ENCODE measurements at places on chromosomes 1 and 21.

GRCh38 chr1:235917267-235917811 lies 50.6 kb upstream of the LYST start:
- no peak for DNase-seq

- no peak for DNase-seq
These were observed 97.4 kb downstream of the CENPF start for GRCh38 chr1:214700437-214700836.

GRCh38 chr1:171300401-171300800 lies 13.6 kb upstream of the FMO4 start:
- DNase-seq = no peak

GRCh38 chr1:119409731-119410130 lies 5.2 kb upstream of the HSD3B2 start:
- no peak for DNase-seq

DNA sequence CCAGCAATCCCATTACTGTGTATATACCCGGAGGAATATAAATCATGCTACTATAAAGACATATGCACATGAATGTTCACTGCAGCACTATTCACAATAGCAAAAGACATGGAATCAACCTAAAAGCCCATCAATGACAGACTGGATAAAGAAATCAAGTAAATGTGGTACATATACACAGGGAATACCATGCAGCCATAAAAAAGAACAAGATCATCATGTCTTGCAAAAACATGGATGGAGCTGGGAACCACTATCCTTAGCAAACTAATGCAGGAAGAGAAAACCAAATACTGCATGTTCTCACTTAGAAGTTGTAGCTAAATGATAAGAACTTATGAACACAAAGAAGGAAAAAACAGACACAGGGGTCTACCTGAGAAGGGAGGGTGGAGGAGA lies 6.4 kb upstream of the ANGPTL3 start:
- no peak for DNase-seq

GRCh38 chr1:226406401-226406881 lies 1.5 kb downstream of the PARP1 start:
- no peak for DNase-seq

- no peak for DNase-seq
These were observed 429.8 kb upstream of the VAMP3 start for GRCh38 chr1:7341145-7341905.

GRCh38 chr1:41613689-41614574 lies 129.4 kb upstream of the EDN2 start:
- DNase-seq = no peak

DNA sequence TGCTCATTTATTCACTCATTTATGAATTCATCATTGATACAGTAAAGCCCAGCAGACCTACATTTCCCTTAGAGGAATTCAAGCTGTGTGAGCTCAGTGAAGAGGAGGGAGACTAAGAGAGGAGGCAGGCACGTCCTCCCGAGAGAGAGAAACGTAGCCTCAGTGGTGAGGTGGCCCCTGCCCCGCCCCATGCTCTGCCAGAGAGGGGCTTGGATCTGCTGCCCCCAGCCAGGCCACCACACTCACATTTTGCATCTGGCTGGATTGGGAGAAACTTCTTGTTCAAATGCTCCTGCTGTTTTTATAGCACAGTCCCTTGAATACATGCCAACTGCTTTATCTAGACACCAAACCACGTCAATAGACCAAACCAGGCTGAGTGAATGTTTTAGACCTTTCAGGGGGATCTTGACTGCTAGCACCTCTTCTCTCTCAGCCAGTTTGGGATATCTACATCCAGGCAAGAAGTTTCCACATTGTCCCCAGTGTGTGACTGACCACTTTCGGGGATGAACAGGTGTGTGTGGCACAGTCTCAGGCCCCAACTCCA lies 67.7 kb upstream of the AJAP1 start:
- DNase-seq = no peak

- DNase-seq = no peak
These were observed 19.9 kb upstream of the PRELP start for GRCh38 chr1:203455706-203456105.

- DNase-seq = no peak
These were observed 5.2 kb downstream of the CAP1 start for GRCh38 chr1:40045766-40046165.

- no peak for DNase-seq
These were observed 256.5 kb downstream of the USP25 start for GRCh38 chr21:15986277-15986676.

DNA sequence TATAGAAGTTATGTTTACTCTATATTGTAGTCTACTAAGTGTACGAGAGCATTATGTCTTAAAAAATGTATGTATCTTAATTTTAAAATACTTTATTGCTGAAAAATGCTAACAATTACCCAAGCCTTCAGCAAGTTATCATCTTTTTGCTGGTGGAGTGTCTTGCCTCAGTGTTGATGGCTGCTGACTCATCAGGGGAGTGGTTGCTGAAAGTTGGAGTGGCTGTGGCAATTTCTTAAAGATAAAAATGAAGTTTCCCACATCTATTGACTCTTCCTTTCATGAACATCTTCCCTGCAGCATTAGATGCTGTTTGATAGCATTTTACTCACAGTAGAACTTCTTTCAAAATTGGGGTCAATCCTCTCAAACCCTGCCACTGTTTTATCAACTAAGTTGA lies 95.8 kb downstream of the CDC7 start:
- DNase-seq = no peak

- DNase-seq = no peak
These were observed 34.7 kb downstream of the EPRS1 start for GRCh38 chr1:220011620-220012019.

DNA sequence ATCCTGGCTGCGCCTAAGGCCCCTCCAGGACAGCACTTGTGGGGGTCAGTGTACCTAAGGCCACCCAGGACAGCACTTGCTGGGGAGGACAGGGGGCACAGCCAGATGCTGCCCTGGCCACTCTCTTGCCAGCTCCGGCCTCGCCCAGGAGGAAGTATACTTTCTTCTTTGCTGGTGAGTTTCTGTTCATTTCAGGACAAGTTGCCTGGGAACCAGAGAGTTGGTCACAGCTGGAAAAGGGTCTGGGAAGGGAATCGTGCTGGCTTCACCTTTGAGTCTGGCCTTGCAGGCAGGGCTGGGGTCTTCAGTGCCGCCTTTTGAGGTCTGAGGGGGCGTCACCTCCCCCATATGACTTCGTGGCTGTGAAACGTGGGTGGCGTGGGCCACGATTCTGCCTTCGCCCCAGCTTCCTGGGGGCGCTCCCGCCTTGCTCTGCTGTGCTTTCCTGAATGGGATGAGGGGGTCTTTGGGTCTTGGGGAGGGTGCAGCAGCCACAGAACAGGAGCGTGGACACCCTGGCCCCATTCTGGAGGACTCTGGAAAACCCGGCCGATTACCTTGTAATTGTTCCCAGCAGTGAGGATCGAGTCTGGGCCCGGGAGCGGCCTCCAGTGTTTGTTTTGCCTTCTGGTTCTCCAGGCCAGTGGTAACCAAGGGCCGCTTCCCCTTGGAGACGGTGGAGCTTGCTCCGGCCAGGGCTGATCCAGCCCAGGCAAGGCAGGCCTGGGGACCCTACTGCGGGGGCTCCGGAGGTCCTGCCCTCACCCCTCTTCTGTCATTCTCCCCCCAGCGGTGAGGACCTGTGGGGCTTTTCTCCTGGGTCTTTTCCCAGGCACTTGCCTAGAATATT lies 45.9 kb downstream of the SPSB1 start:
- no peak for DNase-seq

- DNase-seq = no peak
These were observed at the start of gene AQP10 for GRCh38 chr1:154320882-154321608. AQP10 (plus strand) TSS chr1:154321093; CDS start chr1:154321156, 63 bp downstream.

GRCh38 chr1:248849152-248849551 lies 9.7 kb downstream of the ZNF692 start:
- DNase-seq = no peak

- no peak for DNase-seq
These were observed 36.5 kb downstream of the ZMYM1 start for GRCh38 chr1:35115459-35116383.

DNA sequence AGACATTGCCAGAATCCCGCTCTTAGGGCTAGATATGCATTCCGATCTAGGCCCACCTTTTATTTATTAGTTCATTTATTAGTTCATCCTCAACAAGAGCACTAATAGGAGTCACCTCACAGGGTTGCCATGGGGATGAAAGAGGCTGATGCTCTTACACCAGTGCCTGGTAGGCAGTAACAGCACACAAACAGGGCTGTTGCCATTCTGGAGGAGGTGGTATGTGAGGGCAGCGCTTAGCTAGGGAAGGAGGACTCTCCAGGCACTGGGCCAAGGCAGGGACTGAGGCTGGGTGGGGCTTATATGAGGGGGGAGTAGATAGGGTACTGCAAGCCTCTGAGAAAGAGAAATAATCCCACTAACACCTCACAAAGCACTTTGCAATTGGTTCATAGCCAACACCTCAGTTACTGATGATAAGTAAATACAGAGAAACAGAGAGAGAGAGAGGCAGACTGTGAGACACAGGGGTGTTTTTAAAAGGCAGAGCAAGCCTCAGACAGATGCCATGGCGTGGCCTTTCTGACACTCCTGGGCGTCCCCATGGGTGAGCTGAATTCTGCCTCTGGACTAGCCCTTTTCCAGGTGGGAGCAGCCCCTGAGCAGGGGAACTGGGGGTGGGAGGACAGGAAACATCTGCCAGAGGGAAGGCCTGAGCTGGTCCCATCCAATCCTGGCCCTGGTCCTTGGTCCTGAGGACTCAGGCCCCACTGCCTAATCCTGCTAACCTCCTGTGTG lies 5.9 kb downstream of the FCGR2A start:
- no peak for DNase-seq

- DNase-seq = no peak
These were observed 50.3 kb upstream of the L1TD1 start for GRCh38 chr1:62144238-62144831.

DNA sequence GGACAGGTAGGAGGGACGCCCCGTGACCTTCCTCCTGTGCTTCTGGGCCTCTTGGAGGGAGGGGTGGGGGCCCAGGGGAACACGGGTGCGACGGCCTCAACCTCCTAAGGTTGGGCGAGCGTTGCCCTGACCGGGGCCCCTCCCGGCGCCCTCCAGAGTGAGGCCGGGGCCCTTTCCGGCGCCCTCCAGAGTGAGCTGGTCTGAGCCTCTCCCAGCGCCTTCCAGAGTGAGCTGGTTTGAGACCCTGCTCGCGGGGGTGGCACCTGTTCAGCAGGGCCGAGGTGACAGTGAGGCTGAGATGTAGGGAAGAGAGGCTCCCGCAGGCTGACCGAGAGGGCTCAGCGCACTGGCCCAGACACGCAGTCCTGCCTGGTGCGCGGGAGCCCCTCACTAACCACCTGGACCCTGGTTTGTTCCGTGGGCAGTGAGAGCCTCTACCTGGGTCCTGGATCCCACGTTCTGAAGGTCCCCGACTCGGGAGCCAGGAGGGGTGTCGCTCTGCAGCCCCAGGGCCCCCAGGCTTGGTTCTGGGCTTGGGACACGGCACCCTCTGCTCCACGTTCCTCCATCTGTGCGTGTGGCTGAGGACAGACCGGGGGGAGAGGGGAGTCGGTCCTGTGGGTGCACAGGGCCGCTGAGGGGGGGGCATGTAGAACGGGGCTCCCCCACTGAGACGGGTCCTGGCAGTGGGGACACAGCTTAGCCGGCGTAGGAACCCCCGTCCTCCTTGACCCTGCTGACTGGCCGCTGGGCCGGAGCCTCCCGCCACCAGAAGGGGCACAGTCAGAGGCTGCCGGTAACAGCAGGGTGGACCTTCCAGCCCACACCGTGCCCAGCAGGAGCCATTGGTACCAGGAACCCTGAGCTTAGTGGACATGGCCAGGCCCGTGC lies 1.4 kb downstream of the COL6A1 start:
- DNase-seq = peak; percentile 17

- no peak for DNase-seq
These were observed 16.1 kb upstream of the MYCL start for GRCh38 chr1:39917825-39918224.

DNA sequence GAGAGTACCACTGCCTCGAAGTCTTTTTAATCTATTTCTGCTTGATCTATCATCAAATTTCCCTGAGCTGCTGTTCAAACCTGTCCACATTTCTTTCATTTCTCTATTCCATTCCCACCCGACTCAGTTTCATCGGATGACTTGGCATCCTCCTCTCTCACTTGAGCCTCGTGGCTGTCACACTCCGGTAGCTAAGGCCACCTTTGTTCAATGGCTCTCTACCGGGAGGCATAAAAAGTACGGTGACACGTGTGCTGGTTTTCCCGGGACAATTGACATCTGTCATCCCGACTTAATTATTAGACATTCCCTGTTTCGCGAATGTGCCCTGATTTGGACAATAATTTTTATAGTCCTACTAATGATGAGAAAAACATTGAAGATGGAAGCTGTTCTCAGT lies 22.6 kb downstream of the MIS18A start:
- DNase-seq = no peak

DNA sequence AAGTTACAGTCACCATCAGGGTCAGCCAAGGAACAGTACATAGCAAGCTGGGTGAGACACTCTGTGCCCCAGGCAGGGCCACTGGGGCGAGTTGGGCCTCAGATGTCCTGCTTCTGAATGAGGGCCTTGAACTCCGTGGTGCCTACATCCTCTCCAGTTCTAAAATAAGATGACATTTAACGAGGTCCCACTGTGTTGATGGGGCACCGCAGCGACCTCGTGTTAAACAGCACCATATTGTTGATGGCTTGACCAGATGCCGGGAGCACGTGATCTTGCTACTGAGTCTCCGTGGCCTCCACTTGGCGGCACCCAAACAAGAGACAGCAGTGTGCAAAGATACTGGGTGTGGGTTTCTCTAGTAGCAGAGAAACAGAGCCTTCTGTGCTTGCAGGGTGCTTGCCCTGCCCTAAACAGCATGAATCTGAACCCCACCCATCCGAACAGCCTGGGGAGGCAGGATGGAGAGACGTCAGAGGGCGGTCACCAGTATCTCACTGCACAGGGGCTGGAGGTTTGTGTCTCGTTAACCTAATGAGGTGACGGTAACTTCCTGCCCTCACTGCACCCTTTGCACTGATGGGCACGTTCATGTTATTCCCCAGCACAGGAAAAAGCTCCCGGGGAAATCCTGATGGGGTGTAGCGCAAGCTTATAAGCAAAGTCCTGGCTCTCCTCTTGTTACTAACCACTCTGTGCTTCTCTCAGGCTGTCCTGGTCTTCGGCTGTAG lies 324.4 kb downstream of the AJAP1 start:
- DNase-seq = no peak

- no peak for DNase-seq
These were observed 81.4 kb downstream of the SMYD2 start for GRCh38 chr1:214362188-214362882.

GRCh38 chr1:172089768-172090510 lies 248.6 kb downstream of the DNM3 start:
- no peak for DNase-seq

- no peak for DNase-seq
These were observed 518.1 kb upstream of the NR5A2 start for GRCh38 chr1:199509456-199509855.

- DNase-seq = no peak
These were observed 101.8 kb downstream of the PRDM16 start for GRCh38 chr1:3170561-3171453.

- no peak for DNase-seq
These were observed 16.4 kb downstream of the PLPP3 start for GRCh38 chr1:56562891-56563452.

- no peak for DNase-seq
These were observed 65.4 kb upstream of the ESRRG start for GRCh38 chr1:216788671-216789070.

GRCh38 chr1:159828176-159828575 lies 1.5 kb downstream of the SLAMF8 start:
- no peak for DNase-seq

GRCh38 chr1:157626099-157626498 lies 28.2 kb upstream of the FCRL4 start:
- peak; percentile 5 for DNase-seq

- no peak for DNase-seq
These were observed 4.1 kb upstream of the GREM2 start for GRCh38 chr1:240616018-240616417.
